ENCODE measurements at places on chromosomes 7 and 10.

- no peak for DNase-seq
Observed at GRCh38 chr7:147759327-147759943, 831.1 kb upstream of the C7orf33 start.

GRCh38 chr7:90625562-90625961 lies 29.4 kb downstream of the CDK14 start:
- no peak for DNase-seq

DNA sequence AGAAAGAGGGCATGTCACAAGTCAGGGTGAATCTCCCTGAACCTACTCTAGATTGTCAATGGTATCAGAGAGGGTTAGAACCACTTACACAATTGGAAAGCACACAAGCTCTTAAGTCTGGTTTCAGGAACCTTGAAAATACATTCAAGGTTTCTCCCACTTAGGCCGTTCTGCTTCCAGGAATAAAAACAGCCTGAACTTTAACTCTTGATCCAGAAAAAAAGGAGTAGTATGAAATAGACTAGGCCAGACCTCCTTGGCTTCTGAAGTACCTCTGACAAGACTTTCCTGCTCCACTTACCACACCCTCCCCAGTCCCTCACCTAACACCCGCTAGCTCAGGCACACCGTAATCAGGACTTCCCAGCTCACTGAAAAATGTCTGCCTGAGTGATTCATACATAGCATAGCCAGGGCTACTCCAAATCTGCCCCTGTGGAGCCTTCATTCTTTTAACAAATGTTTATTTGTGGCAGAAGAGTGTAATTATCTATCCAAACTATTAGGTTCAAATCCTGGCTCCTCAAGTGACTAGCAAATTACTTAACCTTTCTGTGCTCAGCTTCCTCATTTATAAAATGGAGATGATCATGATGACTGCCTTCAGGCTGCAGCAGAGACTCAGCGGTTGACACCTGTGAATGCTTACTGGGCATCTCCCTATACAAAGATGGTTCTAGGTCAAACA lies 30.3 kb upstream of the IL6 start:
- no peak for DNase-seq

- DNase-seq, result no peak
Observed at GRCh38 chr10:52027055-52027705, 286.9 kb upstream of the DKK1 start.

- no peak for DNase-seq
Observed at GRCh38 chr10:24984906-24985305, 31.1 kb downstream of the ENKUR start.

DNA sequence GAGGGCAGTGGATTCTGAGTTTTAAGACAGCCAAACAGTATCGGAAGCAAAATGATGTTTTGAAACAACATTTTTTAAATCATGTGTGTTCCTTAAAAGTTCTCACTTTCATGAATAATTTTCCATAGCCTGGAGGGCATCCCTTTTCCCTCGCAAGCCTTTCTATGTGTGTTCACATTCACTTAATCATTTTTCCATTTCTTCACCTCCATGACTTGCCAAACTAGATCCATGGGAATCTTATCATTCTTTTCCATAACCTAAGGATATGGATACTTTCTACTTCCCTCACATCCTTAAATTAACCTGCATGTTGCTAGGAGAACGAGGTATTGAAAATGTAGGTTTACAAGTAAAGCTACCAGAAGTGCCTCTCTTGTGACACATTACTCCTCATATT lies 94.2 kb upstream of the NPVF start:
- DNase-seq, result no peak

- no peak for DNase-seq
Observed at GRCh38 chr7:2934211-2934731, 90.2 kb upstream of the GNA12 start.

GRCh38 chr10:2463316-2463715 lies 604.0 kb upstream of the PFKP start:
- no peak for DNase-seq

- DNase-seq, result no peak
Observed at GRCh38 chr7:18702071-18702829, 206.7 kb downstream of the HDAC9 start.

Measured in CD4-positive, CD25-positive, alpha-beta regulatory T cell (primary cell).